Right lobe of liver (tissue), 6 donors: ENCODE measurements at places on chromosomes 2 and 18. TPM values are rescaled to one million over a fixed set of nuclear protein-coding genes. Genes with fewer than 3 reads are reported as not detected.

EVX2 gene
- total RNA-seq, result not detected

RAMP1 gene
- total RNA-seq, result 50.9 TPM

ITSN2 gene
- total RNA-seq, result 27.3 TPM

- H3K27ac ChIP-seq, result no peak overlapping the region
- DNase-seq, result no peak
- H3K4me1 ChIP-seq, result no peaks in the 10 kb centered on the region
- no peaks in the 10 kb centered on the region for H3K36me3 ChIP-seq
- H3K4me3 ChIP-seq, result no peak overlapping the region
Measured at GRCh38 chr2:6896930-6897759, 19.6 kb downstream of the RSAD2 start.

DNA sequence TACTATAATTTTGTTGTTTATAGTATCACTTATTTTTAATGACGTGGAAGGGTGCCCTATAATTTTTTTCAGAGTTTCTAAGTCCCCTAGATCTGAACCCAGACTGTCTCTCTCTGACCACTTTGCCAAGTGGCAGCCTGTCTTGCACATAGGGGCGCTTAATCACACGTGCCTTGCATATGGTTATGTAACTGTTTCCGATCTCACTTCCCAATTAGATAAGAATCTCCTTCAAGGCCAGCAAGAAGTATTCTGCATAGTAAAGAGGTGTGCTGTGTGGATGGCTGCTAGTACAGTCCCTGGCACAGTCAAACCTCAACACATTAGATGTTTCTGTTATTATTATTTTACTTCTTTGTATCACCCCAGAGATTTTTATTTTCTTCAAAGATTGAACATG is 197.8 kb upstream of the SIX2 start:
- no peaks in the 10 kb centered on the region for H3K36me3 ChIP-seq
- DNase-seq, result no peak

DNA sequence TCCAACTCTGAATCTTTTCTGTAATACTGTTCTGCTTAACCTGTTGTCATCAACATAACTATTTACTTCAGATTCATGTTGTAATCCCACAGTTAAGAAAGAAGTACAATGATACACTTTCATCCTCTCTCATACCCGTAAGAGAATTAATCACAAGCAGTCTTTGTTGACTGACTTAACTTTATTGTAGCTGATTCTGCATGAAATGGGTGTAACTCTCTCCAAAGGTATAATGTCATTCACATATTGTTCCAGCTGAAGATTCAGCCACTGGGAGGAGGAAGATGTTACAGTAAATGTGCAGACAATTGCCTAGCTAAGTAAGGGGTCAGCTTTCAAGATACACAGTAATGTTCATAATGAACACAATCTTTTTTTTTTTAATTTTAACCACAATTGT is 13.5 kb upstream of the DSG2 start:
- H3K4me3 ChIP-seq, result no peak overlapping the region
- H3K4me1 ChIP-seq, result no peaks in the 10 kb centered on the region
- no peak for DNase-seq

- H3K36me3 ChIP-seq, result no peaks in the 10 kb centered on the region
- no peak for DNase-seq
- H3K4me1 ChIP-seq, result no peaks in the 10 kb centered on the region
- no peaks in the 10 kb centered on the region for H3K27me3 ChIP-seq
- no peak overlapping the region for H3K27ac ChIP-seq
Measured at GRCh38 chr2:149029307-149029965, 9.1 kb upstream of the LYPD6B start.

GRCh38 chr2:119233326-119234020 is 9.8 kb downstream of the STEAP3 start:
- H3K27ac ChIP-seq, result no peak overlapping the region
- no peak for DNase-seq
- H3K4me1 ChIP-seq, result no peaks in the 10 kb centered on the region
- H3K27me3 ChIP-seq, result no peaks in the 10 kb centered on the region
- no peaks in the 10 kb centered on the region for H3K36me3 ChIP-seq
